ENCODE measurements at places on chromosomes 7 and 10. TPM values are rescaled to one million over a fixed set of nuclear protein-coding genes. Genes with fewer than 3 reads are reported as not detected.

Gene SH2D4B
- 0.20 TPM for total RNA-seq

Gene ASB15
- total RNA-seq = 0.59 TPM

Gene TCERG1L
- total RNA-seq = 0.99 TPM

Gene CTBP2
- total RNA-seq = 36.7 TPM

Gene SEC23IP
- 17.1 TPM for total RNA-seq

Gene DCLRE1C
- total RNA-seq = 8.3 TPM

Gene ELN
- total RNA-seq = 321 TPM

Gene NEUROG3
- not detected for total RNA-seq

Gene WEE2
- 0.10 TPM for total RNA-seq

Gene CSGALNACT2
- 29.6 TPM for total RNA-seq

Gene GNG11
- total RNA-seq = 19.0 TPM

Gene C10orf71
- 2.2 TPM for total RNA-seq

Gene EPHB6
- total RNA-seq = 34.7 TPM

Gene TMEM178B
- 0.49 TPM for total RNA-seq

Gene XPNPEP1
- 94.6 TPM for total RNA-seq

Gene THSD7A
- total RNA-seq = 6.9 TPM

Gene NUTM2A
- total RNA-seq = 0.59 TPM

Gene VWDE
- 0.39 TPM for total RNA-seq

Gene ABCF2
- 16.7 TPM for total RNA-seq

Gene CDNF
- 3.2 TPM for total RNA-seq

Gene CYP3A4
- 2.6 TPM for total RNA-seq

Gene CDK1
- total RNA-seq = 40.3 TPM

Gene COL26A1
- 3.5 TPM for total RNA-seq

Gene CTNNA3
- total RNA-seq = 7.1 TPM

Gene IGFBP3
- total RNA-seq = 211 TPM
